Transverse colon (tissue), 4 donors: ENCODE measurements at places on chromosomes 11 and 22. TPM values are rescaled to one million over a fixed set of nuclear protein-coding genes. Genes with fewer than 3 reads are reported as not detected.
A peak's percentile ranks its signal among the peaks of the same experiment; 100 is the strongest.

The ACTN3 gene
- total RNA-seq = not detected

The MOGAT2 gene
- 165 TPM for total RNA-seq

The NXPE1 gene
- 333 TPM for total RNA-seq

DNA sequence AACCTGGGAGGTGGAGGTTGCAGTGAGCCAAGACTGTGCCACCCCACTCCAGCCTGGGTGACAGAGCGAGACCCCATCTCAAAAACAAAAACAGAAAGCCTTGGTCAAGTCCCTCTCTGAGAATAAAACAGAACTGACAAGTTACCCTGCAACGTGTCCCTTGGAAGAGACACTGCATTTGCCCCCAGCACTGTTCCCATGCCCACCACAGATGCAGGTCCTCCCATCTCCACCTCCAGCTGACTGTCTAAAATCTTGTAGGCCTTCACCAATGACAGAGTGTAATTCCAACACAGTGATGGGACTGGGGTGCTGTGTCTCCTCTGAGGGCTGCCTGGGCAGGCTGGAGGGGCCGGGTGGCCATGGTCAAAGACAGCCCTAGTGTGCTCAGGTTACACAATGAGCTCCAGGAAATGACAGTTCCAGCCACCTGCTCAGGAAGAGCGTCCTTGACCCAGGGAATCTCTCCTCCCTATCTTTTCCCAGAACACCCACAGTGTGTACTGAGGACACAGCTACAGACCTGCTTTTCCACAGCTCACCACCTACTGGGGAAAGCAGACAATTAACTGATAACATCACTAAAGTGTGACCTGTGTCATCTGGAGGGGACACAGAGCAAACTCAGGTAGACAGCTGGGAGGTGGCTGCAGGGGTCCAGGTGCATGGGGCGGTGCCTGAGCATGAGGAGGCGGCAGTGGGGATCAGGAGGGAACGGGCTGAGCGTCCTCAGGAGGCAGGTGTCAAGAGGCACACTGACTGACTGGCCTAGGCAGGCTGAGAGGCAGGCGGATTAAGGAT, 56.4 kb downstream of the ARFGAP3 start:
- DNase-seq = no peak

The CTTN gene
- total RNA-seq = 203 TPM

GRCh38 chr11:12963051-12963450, 46.1 kb upstream of the RASSF10 start:
- DNase-seq = no peak

The TYR gene
- not detected for total RNA-seq

The BACE1 gene
- 6.4 TPM for total RNA-seq

GRCh38 chr22:20807315-20807752, 33.4 kb downstream of the SERPIND1 start:
- no peak for DNase-seq

GRCh38 chr22:48513929-48514328, 1313.7 kb downstream of the BRD1 start:
- DNase-seq = no peak

The OR52I2 gene
- total RNA-seq = not detected

GRCh38 chr11:118560806-118561205, 4.9 kb downstream of the IFT46 start:
- no peak for DNase-seq

GRCh38 chr22:43404673-43405385, 7.0 kb upstream of the MPPED1 start:
- no peak for DNase-seq

GRCh38 chr11:79397252-79397651, 43.6 kb downstream of the TENM4 start:
- DNase-seq = no peak

DNA sequence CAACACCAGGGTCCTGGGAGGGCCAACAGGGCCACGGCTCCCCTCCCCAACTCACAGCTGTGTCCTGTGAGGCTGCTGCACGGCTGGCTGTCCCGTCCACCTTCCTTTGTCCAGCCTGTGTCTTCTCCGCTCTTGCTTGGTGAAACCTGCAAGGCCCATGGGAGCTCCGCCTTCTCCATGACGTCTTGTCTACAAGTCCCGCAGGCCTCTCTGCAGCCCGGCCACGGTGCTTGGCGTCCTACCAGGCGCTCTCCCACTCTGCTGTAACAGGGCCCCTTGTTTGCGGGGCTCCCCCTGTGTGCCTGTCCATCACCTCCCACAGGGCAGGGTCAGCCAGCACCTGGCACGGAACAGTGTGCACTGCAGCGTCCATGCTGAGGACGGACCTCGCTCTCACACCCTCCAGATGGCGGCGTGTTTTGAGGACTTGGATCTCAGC, 866.8 kb downstream of the TBC1D22A start:
- DNase-seq = no peak

- DNase-seq = no peak
Observed at GRCh38 chr22:36886016-36886415, 25.2 kb downstream of the NCF4 start.

- DNase-seq = peak; percentile 93
Observed at GRCh38 chr22:43088984-43089717, at the start of gene TTLL1. TSS of gene TTLL1 (minus strand) at chr22:43089391. CDS start at chr22:43075586, 13,805 bp downstream.
